ENCODE measurements at places on chromosomes 4 and X. TPM values are rescaled to one million over a fixed set of nuclear protein-coding genes. Genes with fewer than 3 reads are reported as not detected.

DNA sequence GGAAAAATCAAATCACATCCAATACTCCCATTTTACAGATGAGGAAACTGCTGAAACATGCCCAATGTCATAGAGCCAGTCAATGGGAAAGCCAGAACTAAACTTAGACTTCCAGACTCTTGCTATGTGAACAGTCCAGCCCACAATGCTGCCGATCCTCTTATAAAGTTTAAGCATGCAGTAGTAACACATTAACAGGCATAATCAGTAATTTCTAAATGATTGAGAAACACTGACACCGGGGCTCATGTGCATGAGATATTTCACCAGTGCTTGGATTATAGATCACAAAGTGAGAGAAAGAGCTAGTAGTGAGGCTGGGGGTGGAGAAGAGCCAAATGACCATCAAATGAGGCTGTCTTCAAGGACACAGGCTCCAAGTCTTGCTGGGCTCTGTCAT is 2.5 kb downstream of the BDH2 start:
- DNase-seq = no peak

DNA sequence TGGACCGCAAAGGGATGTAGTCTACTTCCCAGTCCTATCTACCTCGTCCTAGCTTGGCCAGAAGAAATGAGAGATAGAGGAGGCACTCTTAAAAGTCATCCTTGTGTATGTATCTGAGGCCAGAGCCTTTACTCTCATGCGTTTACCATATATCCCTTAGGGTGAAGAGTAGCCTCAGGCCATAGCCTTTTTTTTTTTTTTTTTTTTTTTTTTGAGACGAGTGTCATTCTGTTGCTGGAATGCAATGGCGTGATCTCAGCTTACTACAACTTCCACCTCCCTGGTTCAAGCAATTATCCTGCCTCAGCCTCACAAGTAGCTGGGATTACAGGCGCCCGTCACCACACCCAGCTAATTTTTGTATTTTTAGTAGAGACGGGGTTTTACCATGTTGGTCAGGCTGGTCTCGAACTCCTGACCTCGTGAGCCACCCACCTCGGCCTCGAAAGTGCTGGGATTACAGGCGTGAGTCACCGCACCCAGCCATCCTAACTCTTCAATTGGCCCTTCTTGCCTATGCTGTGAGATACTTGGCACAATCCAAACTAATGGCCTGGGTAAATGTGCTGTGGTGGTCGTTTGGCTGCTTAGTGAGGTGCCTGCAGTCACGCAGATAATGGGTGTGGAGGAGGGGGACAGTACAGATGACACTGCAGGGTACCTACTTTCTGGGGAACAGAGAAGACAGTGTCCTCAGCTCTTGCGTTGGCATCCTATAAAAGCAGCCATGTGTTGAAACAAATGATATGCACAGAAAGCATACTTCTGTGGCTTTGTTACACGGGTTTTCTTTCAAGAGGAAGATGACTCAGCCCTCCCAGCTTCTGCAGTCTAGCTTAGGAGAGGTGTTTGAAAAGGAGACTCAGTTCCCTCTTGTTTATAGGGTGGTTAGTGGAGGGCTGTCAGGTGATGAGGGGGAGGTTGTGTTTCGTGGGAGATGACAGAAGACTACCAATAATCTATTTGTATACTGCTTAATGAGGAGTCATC is 10.4 kb upstream of the DGAT2L6 start:
- peak; percentile 63 for DNase-seq

Gene FABP2
- not detected for total RNA-seq

DNA sequence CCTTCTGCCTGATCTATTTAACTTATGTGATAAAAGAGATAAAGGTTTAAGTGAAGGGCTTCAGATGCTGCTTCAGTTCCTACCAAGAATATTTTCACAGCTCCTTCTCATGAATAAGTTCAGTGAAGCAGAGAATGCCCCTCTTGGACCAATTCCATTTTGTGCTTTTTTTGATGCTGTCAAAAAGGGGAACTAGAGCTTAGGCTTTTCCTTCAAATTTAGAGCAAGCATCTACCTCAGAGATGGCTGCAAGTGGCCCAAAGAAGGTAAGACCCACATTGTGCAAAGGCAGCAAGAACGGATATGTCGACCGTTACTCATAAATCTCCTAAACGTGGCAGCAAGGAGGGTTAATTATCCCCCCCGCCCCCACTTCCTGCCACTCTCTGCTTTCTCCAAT is 4.5 kb downstream of the CHRDL1 start:
- no peak for DNase-seq

- no peak for DNase-seq
Measured at GRCh38 chrX:47204970-47205369, 11.3 kb downstream of the UBA1 start.

- no peak for DNase-seq
Measured at GRCh38 chr4:8281519-8282133, 12.1 kb downstream of the HTRA3 start.

Gene PASD1
- total RNA-seq = not detected

Gene ANXA3
- total RNA-seq = 415 TPM

DNA sequence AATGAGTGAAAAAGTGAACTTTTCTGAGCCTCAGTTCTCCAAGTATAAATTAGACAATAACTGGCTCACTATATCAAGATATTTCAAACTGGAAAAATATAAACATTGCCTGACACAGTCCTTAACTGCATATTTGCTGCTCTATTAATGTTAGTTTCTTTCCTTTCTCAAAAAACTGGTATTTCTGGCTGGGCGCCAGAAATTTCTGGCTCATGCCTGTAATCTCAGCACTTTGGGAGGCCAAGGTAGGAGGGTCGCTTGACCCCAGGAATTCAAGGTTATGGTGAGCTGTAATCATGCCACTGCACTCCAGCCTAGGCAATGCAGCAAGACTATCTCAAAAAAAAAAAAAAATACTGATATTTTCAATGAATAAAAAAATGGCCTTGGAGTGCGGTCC is 227.0 kb downstream of the MAGEB17 start:
- DNase-seq = no peak

GRCh38 chr4:65845199-65845773 is 175.0 kb upstream of the EPHA5 start:
- DNase-seq = no peak

DNA sequence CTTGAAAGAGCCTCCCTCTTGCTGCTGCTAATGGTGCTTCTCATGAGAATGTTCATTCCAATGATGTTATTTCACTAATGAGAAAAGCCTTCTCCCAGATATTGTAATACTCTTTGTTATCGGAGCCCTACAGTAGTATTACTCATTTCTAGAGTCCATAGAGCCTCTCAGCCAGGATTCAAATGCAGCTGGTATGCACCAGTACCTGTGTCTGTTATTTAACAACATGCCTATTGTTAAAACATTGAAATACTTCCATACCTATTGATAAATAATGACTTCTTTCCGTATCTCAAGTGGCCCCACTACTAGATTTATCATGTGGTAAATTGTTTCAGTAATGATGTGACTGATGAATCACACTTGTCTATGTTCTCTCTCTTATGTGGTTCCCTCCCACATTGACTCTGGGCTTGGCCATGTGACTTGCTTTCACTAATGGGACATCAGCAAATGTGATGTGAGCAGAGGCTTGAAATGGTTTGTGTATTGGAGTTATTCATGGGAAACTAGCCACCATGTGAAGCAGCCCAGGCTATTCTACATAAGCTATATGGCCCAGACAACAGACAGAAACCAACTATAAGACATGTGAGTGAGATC is 207.6 kb downstream of the THOC2 start:
- DNase-seq = no peak

Gene ITM2A
- total RNA-seq = 13.7 TPM

GRCh38 chr4:128862608-128863311 is 53.3 kb downstream of the JADE1 start:
- no peak for DNase-seq

Gene NHS
- total RNA-seq = 10.1 TPM

DNA sequence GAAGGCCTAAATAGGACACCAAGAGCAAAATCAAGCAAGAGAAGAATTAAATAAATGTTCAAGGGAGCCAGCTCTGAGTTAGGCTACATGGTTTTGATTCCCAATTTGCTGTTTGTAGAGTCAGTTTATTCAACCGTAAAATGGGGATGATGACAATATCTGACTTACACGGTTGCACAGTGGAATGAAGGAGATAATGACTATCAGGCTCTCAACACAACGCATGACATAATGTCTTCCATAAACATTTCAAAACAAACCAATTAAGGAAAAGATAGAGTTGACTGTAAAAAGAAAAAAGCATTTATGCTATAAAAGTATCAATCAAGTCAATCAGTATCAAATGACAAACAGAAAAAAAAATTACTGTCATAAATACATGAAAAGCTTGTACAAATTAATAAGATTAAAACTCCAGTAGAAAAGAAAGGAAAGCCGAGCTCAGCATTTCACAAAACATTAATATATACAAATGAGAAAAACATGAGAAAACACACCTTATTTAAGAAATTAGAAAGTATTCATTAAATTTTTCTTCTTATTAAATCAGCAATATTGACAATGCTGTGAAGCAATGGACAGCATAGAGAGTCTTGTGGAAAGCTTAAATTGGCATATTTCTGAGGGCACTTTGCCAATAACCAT is 179.0 kb downstream of the SCFD2 start:
- DNase-seq = no peak

GRCh38 chrX:74246524-74246923 is 57.5 kb upstream of the ZCCHC13 start:
- DNase-seq = no peak

Gene AMTN
- total RNA-seq = not detected

DNA sequence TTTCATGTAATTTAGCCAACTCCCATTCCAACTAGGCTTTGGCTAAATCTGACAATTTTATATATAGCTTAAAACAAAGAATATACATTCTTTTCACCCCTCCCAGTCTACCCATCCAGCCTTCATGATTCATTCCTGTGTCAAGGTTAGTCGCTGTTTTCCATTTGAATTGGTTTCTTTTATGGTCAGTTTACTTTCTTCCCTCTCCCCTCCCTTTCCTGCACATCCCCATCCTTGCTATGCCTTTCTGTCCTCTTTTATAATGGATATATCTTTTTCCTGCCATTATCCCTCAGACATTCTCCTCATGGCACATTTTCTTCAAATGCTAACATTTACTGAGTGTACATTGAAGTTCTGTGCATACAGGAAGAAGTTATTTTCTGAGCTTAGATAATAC is 4.7 kb downstream of the ZXDB start:
- no peak for DNase-seq

Gene ZCCHC18
- total RNA-seq = 0.14 TPM

- DNase-seq = peak; percentile 8
Measured at GRCh38 chrX:153400146-153401132, 711 bp downstream of the PNMA6E start.

- peak; percentile 25 for DNase-seq
Measured at GRCh38 chrX:12701628-12702027, 89.6 kb upstream of the PRPS2 start.

Gene APLN
- total RNA-seq = 8.2 TPM

GRCh38 chr4:186790630-186791029 is 67.0 kb upstream of the FAT1 start:
- DNase-seq = no peak

GRCh38 chr4:140012688-140013486 is 141.1 kb downstream of the MAML3 start:
- DNase-seq = peak; percentile 49

DNA sequence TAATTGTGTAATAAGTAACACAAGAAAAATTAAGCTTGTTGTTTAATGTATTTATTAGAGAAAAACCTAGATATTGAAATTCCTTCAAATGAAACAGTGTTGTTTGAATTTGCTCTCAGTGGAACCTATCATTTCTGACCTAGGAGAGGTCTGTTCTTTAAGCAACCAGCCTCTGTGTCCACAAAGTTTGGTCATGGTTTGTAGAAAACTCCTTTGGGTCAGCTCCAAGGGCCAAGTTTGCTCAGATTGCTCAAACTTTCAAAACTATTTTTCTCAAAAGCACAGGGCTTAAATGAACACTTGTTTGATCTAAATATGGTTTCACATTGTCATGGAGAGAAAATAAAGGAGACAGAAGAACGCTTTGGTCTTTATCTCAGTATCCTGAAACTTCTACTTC is 29.6 kb upstream of the RPL34 start:
- no peak for DNase-seq

Gene GPR50
- total RNA-seq = not detected

Gene SPANXA1
- not detected for total RNA-seq

GRCh38 chrX:45771560-45772340 is 571.1 kb upstream of the DIPK2B start:
- no peak for DNase-seq

DNA sequence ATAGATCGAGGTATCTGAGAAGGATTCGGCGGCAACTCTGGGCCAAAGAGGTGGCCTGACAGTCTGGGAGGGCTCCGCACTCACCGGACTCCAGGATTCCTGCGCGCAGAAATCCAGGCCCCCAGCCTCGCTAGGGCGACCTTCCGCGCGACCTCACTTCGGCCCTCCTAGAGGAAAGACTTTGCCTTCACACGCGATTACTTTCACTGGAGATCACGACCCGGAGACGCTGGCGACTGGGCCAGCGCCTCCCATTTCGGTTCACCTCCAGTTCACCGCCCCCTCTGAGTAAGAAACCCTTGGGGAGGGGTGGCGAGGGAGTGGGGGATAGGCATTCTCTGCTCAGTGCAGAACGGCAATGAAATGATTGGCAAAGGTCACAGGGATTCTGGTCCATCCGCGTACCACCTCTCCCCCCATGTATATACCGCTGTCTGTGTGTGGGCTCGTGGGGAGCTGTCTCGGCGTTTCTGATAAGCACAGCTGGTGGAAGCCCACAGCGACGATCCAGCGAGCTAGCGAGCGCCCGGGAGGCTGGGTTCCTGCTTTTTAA is 2.5 kb downstream of the POU3F4 start:
- DNase-seq = no peak

DNA sequence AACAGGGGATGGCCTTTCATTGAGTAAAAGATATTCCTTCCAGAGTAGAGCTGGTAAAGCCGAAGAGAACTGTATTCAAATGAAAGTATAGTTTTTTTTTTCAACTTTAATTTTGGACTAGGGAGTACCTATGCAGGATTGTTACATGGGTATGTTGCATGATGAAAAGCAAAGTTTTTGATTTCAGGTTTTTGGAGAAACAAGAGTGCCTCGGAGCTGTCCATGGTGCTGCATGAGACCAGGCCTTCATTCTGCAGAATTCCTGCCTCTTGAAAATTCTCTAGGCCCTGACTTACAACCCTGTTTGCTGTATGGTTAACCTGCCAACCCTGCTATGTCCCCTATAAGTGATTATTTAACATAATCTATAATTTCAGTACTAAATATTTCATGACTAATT is 1065.7 kb upstream of the FTHL17 start:
- no peak for DNase-seq

Gene MAGED4
- 6.0 TPM for total RNA-seq

Gene CABS1
- total RNA-seq = not detected

Gene TRIM60
- total RNA-seq = not detected

DNA sequence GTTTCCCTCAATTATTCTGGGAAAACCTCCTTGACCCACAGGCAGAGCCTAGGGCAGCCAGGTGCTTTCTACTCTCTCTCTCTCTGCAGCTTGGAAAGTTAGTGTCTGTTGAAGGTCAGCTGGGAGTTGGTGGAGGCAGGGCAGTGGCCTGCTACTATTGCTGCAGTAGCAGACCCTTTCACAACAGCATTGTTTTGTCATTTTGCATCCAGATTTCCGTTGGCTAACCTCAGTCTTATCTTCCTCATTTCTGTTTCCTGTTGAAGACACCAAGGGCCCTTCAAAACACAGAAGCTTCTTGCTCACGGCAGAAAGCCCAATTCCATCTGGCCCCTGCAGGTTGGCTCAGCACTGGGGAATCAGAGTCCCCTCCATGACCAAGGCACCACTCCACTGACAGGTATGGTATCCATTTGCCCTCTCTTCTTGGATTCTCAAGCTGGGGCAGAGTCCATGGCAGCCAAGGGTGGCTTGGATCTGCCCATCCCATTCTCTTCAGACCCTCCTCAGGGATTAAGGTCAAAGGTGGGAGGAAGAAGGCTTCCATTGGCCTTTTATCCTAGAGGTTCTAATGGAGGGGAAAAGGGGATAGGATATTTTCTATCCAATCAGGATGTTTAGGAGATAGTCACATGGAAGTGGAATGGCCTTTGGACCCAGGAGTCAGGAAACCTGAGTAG is 24.6 kb downstream of the VSIG4 start:
- no peak for DNase-seq
